ENCODE measurements at places on chromosomes 5 and 9.

GRCh38 chr5:76672242-76672641 is 43.7 kb upstream of the F2R start:
- DNase-seq: no peak

GRCh38 chr9:91416096-91416712 is 7.4 kb downstream of the NFIL3 start:
- no peak for DNase-seq

DNA sequence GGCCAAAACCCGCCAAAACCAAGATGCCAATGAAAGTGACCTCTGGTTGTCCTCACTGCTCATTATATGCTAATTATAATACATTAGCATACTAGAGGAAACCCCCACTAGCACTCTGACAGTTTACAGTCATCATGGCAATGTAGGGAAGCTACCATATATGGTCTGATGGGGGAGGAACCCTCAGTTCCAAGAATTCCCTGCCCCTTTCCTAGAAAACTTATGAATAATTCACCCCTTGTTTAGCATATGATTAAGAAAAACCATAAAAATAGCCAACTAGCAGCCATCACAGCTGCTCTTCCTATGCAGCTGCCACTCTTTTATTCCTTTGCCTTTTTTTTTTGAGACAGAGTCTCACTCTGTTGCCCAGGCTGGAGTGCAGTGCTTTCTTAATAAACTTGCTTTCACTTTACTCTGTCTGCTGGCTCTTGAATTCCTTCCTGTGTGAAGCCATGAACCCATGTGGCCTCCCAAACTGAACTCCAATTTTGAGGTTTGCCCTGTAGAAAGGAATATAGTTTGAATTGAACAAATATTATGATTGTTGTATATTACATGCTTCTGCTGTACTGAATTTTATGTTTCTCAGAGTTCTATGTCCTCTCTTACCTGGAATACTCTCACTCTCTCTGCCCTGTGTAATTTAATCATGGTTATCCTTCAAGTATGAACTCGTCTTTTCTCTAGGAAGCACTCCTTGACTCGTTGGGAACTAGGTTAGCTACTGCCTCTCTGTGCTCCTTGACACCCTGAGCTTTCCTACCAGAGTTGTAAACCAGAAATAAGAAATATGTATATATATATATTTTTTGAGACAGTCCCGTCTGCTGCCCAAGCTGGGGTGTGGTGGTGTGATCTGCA is 59.8 kb downstream of the KIAA1958 start:
- DNase-seq: no peak

- DNase-seq: no peak
Measured at GRCh38 chr9:80127920-80128319, 556.2 kb downstream of the TLE4 start.

DNA sequence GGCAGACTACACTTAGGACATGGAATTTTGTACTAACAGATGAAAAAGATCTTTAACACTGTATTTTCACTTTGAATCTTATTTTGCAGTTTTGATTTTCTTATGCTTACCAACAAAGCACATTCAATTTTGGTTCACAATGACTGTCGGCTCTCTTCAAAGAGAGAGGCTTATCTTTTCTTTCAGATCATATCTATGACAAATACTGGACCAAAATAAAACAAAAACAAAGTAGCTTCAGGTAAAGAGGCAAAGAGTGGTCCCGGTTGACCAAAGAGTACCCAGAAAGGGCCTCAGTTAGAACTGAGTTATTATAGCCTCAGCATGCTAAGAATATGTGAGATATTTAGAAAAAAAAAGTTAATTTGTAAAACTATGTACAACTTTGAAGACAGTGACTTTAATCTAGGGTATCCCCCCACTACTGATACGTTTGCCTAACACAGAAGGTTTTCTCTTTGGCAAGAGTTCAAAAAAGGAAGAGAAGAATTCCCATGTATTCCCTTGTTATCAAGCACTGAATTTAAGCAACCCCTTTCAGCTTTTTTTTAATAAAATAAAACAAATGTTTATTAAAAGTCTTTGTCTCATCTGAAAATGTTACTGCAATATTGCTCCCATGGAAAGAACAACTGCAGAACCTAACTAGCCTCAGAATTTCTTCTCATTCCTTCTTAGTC is 50.5 kb downstream of the NR6A1 start:
- DNase-seq: no peak

GRCh38 chr9:115495052-115495635 is 377.2 kb upstream of the TNC start:
- DNase-seq: no peak

DNA sequence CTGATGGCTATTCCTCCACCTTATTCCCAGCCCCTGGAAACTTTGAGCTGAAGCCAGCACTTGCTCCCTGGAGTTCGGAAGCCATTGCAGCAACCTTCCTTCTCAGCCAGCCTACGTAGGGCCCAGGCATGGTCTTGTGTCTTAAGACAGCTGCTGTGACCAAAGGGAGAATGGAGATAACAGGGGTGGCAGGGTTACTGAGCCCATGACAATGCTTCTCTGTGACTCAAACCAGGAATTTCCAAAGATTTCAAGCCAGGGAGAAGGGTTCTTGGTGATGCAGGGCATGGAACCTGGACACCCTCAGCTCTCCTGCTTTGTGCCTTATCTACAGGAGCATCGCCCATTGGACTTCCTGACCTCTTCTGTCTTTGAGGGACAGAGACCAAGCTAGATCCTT is 12.2 kb downstream of the SLC31A2 start:
- no peak for DNase-seq

GRCh38 chr9:115747731-115748130 is 405.9 kb upstream of the PAPPA start:
- no peak for DNase-seq

All from SW 1271 (cell line).